ENCODE measurements at places on chromosomes 2 and 18. TPM values are rescaled to one million over a fixed set of nuclear protein-coding genes. Genes with fewer than 3 reads are reported as not detected.

Gene MERTK
- total RNA-seq = 5.0 TPM

Gene SCYGR4
- total RNA-seq = not detected

Gene LONRF2
- total RNA-seq = 17.5 TPM

Gene ADCYAP1
- total RNA-seq = 0.17 TPM
